ENCODE measurements at places on chromosomes 1 and 21. TPM values are rescaled to one million over a fixed set of nuclear protein-coding genes. Genes with fewer than 3 reads are reported as not detected.

- DNase-seq = no peak
Measured at GRCh38 chr1:63833363-63834119, 59.7 kb downstream of the ROR1 start.

GRCh38 chr21:39156024-39156423 is 27.2 kb downstream of the PSMG1 start:
- DNase-seq = no peak

The SPATA1 gene
- 2.3 TPM for total RNA-seq

DNA sequence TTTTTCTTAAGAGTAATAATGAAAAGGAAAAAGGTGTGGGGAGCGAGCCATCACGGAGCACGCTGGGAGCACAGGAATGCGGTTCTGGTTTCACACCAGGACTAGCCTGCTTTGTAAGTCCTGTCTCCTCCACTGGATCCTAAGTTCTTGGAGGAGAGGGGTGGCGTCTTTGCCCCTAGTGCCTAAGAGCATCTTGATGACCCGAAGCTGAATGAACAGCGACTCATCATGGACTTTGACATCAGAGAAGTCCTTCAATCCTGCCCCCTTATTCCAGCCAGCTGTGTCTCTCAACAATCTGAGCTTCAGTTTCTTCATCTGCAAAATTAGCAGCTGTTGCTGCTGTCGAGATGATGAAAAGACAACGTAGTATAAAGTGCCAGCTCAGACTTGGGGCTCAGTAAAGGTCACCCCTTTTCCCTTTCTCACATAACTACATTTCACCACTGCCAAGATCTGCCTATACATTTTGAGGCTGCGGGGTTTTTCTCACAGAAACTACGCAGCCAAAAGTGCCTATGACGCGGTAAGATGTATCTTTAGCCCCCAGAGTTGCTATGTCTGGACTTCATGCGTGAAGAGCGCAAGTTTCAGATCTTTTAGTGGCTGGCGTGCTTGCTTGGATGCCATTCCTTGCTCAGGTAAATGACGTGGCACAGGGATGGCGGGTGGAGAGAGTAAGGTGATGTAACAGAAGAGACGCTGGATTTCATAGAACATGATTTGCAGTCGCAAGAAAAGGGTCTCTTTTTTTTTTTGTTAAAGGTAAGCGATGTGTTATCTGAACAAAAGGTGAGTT is 4.9 kb upstream of the PRDM2 start:
- DNase-seq = no peak

DNA sequence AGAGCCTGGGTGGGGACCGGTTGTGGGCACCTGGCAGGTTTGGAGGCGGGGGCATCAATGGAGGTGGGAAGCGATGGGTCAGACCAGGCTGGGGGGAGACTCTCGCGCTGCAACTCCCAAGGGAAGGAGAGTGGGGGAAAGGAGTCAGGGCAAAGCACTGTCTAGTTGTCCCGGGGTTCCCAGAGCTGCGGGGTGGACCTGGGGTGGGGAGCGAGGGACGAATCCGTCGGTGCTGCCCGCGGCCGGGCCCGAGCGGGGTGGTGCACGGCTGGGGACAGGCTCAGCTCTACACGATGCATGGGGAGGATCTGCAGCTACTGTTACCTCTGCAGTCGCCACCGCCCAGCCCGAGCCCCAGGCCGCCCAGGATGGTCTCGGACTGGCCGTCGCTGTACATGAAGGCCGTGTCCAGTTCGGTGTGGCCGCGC is 427 bp downstream of the AKR7A2 start:
- no peak for DNase-seq

DNA sequence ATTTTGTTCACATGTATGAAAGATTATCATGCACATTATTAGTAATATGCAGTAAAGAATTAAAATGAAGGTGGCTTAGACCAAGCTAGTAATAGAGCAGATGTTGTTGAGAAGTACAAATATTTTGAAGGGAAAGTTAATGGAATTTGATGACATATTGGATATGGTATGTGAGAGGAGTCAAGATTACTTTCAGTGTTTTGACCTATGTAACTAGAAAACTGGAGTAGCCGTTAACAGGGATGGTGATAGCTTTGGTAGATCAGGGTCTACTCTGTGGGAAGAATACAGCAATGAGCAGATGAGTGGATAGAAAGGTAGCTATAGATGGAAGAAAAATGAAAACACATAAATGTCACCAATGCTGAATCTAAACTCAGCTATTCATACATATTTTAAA is 163.2 kb upstream of the LRRC7 start:
- no peak for DNase-seq

The RPE65 gene
- not detected for total RNA-seq

DNA sequence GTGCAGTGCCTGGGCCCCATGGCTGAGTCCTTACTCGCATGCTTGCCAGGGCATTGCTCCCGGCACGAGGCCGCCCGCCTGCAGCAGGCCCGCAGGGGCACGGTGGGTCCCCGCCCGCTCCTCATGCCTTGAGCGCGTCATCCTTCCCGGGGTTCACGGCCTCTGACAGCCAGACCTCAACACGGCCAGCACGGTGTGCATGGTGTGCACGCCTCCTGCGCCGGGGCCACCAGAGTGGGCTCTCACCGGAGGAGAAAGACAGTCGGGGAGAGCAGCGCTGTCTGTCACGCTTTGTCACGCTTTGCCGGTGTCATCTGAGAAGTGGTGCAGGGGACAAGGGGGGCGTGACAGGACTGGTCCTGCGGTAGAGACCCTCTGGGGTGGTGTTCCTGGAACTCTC is 11.9 kb upstream of the COL18A1 start:
- DNase-seq = no peak

- no peak for DNase-seq
Measured at GRCh38 chr1:11653101-11653860, 948 bp downstream of the FBXO2 start.

- no peak for DNase-seq
Measured at GRCh38 chr1:245232931-245233330, 78.1 kb downstream of the KIF26B start.

The LDLRAD1 gene
- not detected for total RNA-seq

The ATP1A2 gene
- total RNA-seq = not detected

GRCh38 chr1:2480236-2480985 is 4.3 kb downstream of the PLCH2 start:
- no peak for DNase-seq

GRCh38 chr1:100626397-100626796 is 88.5 kb downstream of the GPR88 start:
- no peak for DNase-seq

The MTARC2 gene
- not detected for total RNA-seq

GRCh38 chr21:29034678-29035077 is 10.2 kb downstream of the USP16 start:
- no peak for DNase-seq

GRCh38 chr1:34987018-34987417 is 1.9 kb upstream of the TMEM35B start:
- no peak for DNase-seq
